NCI-H1105 (cell line): ENCODE measurements at places on chromosomes 5 and 9.
A peak's percentile ranks its signal among the peaks of the same experiment; 100 is the strongest.

DNA sequence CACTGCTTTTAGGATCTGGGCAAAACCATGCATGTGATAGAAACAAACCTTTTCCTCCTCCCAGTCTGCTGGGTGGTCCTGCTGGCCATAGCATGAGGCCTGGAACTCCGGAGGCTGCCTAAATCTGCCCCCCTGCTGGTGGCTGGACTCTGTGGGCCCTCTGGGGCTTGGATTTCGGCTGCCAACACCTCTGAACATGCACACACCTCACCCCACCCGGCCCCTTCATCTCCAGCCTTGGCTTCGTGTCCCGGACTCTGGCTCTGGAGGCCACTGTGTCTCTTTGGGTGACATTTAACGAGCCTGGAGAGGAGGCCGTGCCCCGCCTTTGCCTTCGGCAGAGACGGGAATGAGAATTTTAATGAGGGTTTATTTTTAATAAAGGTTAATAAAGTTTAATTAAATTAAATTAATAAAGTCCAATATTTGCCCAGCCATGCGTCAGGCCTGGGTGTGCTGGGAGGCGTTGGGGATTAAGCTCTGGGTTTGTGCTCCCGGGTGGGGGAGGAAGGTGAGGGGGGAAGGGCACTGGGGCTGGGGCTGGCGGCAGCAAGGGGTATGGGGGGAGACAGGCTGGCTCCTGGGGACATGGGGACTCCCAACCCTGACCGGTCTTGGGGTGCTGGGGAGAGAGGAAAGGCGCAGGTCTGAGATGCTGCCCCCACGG, 251.8 kb downstream of the PBX3 start:
- DNase-seq = no peak

DNA sequence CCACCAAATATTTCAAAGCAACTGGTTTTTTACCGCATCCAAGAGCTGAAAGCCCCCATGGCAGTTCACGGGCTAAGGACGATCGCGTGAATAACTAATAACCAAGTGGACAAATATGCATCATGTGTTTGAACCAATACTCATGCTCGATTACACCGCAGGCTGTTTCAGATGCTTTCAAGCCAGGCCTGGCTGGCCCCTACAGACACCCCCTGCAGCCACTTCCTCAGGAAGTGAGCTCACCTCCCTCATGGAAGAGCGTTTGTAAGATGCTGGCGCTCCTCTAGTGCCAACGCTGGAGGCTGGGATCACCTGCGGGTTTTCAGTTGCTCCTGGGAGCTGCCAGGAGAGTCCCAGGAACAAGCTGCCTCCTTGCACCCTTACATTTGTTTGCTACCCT, 53.9 kb upstream of the PTCH1 start:
- DNase-seq = no peak

GRCh38 chr9:16282216-16282615, 588.3 kb downstream of the BNC2 start:
- DNase-seq = peak; percentile 31

- no peak for DNase-seq
These were observed 5.8 kb downstream of the TYRP1 start for GRCh38 chr9:12698986-12699385.

DNA sequence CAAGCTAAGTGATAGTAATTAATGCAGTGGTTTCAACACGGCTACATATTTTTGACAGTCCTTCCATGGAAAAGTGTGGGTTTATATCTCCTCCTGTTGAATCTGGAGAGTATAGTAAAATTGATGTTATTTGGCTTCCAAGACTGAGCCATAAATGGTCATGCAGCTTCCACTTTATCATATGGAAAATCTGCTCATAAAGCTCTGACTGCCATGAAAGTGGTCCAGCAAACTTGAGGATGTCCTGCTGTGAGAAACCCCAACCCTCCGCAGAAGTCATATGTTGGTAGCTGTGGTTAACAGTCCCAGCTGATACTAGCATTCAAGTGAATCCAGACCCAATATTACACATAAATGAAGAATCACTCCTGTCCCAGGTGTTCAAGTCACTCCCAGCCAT, 378.3 kb downstream of the KCTD16 start:
- DNase-seq = no peak

- DNase-seq = peak; percentile 5
These were observed 22.2 kb downstream of the BHMT start for GRCh38 chr5:79133657-79134451.

DNA sequence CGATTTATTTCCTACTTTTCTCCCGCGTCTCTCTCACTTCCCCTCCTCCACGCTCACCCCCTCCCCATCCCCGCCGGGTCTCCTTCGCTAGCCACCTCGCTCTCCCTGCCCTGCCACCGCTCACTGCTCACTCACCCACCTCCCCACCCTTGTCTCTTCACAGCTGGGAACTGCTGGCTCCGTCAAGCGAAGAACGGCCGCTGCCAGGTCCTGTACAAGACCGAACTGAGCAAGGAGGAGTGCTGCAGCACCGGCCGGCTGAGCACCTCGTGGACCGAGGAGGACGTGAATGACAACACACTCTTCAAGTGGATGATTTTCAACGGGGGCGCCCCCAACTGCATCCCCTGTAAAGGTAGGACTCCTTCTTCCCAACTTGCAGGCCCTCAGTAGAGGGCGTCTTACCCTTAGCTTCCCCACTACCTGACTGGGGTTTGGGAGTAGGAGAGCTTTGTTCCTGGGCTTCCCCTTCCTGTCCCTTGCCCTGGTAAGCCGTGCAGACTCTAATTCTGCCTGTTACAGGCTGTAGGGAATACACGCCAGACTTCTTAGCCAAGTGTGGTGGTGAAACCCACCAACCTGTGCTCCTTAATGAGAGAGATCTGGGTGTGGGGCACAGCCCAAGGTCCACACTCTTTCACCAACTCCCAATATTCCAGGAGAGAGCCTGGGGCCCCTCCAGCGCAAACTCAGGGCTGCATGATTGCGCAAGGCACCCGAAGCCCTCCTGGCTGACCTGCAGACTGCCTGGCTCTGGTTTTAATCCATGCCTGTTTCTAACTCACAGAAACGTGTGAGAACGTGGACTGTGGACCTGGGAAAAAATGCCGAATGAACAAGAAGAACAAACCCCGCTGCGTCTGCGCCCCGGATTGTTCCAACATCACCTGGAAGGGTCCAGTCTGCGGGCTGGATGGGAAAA, 2.5 kb downstream of the FST start:
- no peak for DNase-seq

DNA sequence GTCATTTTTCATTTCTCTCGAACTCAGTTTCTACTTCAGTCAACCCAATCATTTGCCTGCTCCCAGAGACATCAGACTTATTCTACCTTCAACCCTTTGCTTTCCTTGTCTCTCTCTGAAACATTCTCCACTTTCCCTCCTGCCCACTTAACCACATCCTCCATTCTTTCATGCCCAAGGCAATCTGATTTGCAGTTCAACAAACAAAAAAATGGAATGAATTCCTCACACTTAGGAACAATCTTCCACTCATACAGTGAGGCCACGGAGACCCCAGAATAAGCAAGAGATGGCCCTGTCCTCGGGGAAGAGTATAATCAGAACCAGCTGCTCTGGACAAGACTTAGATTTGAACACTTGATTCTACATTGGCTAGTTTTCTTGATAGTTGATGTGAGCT, 180.5 kb downstream of the RFK start:
- DNase-seq = no peak

DNA sequence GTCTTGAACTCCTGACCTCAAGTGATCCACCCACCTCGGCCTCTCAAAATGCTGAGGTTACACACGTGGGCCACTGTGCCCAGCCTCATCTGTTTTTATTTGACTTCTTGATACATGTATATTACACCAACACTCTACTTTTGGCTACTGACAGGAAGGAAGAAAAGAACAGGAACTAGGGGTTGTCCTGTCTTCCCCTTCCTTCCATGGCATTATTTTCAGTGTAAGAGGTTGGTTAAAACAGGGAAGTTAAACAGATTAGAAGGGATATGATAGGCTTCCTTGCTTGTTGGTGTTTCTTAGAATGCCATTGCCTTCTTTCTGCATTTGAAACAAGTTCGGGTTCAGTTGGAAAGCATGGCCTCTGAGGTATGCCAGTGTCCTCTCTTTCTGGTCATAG, 312.8 kb downstream of the NDUFS4 start:
- DNase-seq = no peak

GRCh38 chr5:135695656-135696313, 117.0 kb upstream of the CXCL14 start:
- DNase-seq = no peak

DNA sequence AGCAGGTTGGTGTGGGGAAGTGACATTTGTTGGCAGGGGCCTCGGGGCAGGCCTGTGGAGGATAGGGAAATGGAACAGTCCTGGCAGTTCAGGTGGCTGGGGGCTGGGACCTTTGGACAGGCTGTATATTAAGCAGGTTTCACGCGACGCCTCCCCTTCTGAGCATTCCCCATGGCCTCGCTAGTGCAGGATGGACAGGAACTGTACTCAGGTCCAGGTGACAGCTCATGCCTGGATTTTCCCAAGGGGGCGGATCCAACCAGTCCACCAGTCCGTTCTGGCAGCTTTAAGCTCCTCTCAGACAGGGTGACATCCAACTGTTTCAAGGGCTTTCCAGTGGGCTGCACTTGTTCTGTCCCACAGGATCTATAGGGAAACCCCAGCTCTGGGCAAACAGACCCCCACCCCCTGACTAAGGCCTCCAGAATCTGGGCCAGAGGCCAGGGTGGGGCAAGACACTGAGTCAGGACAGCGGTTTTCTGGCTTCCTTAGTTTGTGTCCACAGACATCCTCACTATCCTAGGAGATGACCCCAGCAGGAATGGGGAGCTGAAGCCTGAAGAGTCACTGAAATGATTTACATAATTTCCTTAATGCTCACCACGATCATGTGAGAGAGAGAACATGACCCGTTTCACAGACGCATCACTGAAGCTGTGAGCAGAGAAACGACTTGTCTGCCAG, 20.9 kb downstream of the CSF2 start:
- DNase-seq = no peak

- DNase-seq = peak; percentile 53
These were observed 51.2 kb downstream of the INVS start for GRCh38 chr9:100150214-100150613.

GRCh38 chr5:66848749-66849641, 252.8 kb downstream of the MAST4 start:
- DNase-seq = no peak

DNA sequence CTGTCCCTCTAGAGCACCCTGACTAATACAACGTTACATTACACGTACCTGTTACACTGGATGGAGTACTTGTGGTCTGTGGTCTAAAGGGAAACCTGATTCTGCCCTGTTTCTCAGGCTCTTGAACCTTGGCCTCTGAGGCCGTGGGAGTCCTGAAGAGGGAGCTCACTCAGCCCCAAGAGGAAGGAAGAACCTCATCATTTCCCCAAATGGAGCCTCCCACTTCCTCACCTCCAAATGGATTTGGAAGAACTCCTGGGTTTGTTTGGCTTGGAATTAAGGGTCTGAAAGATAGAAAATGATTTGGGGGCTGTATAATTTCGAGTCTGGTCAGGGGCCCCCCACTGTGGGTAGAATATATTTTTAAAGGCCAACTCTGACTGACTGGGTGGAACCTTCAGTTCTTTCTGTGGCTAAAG, 200.2 kb downstream of the SEMA6A start:
- DNase-seq = no peak

GRCh38 chr5:172096207-172096940, 89.9 kb upstream of the FBXW11 start:
- DNase-seq = no peak

DNA sequence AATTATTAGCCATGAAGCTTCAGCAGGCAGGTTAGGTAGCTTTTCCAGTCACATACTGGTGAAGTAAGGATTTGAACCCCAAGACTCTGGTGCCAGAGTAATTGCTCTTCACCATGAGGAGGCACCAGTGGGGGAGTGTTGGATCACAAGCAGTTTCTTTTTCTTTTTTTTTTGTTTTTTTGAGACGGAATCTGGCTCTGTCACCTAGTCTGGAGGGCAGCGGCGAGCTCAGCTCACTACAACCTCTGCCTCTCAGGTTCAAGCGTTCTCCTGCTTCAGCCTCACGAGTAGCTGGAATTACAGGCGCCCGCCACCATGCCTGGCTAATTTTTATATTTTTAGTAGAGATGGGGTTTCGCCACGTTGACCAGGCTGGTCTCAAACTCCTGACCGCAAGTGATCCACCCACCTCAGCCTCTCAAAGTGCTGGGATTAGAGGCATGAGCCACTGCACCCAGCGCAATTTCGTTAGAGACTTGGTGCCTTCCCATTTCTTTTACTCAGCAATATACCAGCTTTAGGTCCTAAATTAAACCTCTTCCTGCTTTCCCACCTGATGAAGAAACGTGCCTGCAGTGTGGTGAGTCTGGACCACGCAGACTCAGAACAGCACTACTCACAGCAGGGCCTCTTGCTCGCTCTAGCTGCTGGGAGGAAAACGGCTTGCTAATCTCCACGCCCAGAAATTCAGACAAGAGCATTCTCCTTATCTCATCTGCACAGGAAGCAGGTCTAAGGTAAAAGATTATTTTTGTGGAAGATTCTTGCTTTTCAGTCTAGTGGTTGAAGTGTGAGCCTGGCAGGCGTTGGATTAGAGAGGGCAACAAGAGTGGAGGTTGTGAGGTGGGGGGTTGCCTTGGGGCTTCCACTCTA, at the start of gene S100Z:
S100Z (plus strand) TSS at position 596 of the 873 bp plus-strand sequence. CDS start 25,346 bp downstream, outside the sequence.
- DNase-seq = no peak

- no peak for DNase-seq
These were observed 2.7 kb upstream of the IL12B start for GRCh38 chr5:159332800-159333544.

GRCh38 chr5:138989720-138990119, 114.6 kb upstream of the LRRTM2 start:
- DNase-seq = no peak

GRCh38 chr5:154534457-154535050, 56.5 kb upstream of the HAND1 start:
- DNase-seq = no peak

DNA sequence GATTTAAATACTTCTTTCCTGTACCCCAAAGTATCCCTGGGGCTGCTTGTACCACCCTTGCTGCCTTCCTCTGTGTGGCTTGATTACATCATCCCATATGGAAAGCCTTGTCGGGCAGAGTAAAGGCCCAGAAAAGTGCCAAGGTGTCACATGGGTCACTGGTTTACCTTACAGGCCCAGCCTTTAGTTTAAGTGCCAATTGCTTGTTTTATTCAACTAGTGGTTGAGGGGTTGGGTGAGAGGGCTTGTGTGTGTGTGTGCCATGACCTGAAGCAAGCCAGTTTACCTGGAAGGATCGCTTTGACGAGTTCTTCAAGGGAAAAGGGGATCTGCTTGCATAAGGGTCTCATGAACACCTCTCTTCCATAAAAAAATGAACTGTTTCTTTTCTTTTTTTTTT, 7.8 kb upstream of the HSPA9 start:
- DNase-seq = no peak

DNA sequence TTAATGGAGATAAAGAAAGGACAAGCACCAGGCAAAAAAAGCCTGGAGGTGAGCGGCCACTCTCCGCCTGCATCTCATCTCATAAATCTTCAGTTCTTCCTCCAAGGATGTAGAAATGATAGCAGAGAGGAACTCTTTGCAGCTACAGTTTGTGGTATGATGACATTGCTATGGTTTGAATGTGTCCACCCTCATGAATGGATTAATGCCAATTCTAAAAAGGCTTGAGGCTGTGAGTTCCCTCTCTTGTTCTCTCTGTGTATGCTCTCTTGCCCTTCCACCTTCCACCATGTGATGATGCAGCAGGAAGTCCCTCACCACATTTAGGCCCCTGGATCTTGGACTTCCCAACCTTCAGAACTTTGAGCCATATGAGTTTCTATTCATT, 126.4 kb downstream of the SPOCK1 start:
- DNase-seq = no peak

- no peak for DNase-seq
These were observed 154.3 kb downstream of the DENND1A start for GRCh38 chr9:123775289-123776284.
